Neural progenitor cell (in vitro differentiated cells): ENCODE measurements at places on chromosomes 13 and 19. TPM values are rescaled to one million over a fixed set of nuclear protein-coding genes. Genes with fewer than 3 reads are reported as not detected.

Gene KCNC3
- total RNA-seq, result 0.41 and 1.2 TPM in 2 replicates

Gene IL12RB1
- not detected in 2 replicates for total RNA-seq

Gene PSG1
- not detected in 2 replicates for total RNA-seq

Gene CHST8
- total RNA-seq, result 0.92 and 3.2 TPM in 2 replicates

GRCh38 chr13:113729187-113730019 is 29.6 kb upstream of the TMEM255B start:
- DNase-seq, result no peak

DNA sequence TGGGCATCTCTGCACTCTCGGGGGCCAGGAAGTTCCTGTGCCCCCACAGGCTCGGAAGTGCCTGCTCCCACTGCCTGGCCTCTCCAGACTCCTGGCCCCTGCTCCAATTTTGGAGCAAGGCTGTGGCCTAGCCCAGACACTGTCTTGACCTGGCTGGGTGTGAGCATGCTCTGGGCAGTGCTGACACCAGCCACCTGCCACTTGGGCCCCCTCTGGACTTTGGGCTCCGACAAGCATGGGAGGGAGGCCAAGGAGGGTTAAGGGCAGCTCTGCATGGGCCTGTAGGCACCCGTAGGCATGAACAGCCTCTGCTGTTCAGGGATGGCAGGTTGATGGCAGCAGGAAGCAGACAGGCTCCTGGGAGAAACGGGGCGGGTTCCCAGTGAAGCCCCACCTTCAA is 26.0 kb upstream of the RBM26 start:
- no peak for DNase-seq

- no peak for DNase-seq
Observed at GRCh38 chr19:14166999-14167575, 30.7 kb upstream of the ASF1B start.

DNA sequence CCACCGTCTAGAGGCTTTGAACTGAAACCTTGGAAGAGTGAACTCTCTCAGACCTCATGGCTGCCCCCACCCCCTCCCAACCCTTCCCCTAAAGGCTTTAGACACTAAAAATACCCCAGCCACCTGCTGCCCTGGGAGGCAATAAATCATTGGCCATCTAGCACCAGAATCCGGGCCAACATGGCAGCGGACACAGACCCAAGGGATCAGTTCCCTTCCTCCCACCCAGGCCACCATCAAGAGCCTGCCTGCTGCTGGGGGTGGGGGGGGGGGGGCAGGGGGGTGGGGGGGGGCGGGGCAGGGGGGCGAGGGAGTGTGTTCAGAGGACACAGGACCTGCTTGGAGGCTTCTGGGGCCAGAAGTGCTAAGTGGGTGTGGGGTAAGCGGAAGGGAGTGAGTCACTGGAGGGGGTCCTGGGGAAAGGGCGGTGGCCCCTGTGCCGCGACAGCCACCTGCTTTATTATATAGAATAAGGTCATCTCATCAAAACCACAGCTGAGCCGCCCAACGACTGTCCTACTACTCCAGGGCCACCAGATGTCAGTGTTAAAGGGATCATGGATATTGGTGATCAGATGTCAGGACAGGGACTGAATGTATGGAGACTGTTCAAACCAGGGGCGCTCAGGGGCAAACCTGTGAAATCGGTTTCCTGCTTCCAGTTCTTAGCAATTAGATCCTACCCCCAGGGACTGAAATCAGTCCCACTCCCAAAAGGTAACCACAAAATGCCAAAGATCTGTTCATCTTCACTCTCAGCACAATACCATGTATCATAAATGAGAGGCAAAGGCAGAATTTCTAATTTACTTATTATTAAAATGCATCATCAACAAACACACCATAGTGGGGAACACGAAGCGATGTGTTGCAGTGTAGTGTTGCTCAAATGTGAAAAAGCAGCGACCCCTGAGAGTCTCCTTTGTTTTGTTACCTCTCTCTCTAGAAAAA is 24.3 kb downstream of the ARL11 start:
- peak; percentile 71 for DNase-seq
